Activated T-helper 1 cell treated with anti-CD3 and anti-CD28 coated beads, Interleukin-12 subunit alpha, Interleukin-12 subunit beta, Interleukin-2, Interleukin-4 antibody, amounts not matched to agents 30 ng/mL and 10 ng/mL and 1 ng/mL, durations not matched to agents 14 hours and 24 hours and 36 hours (primary cell): ENCODE measurements at places on chromosomes 3 and 15. TPM values are rescaled to one million over a fixed set of nuclear protein-coding genes. Genes with fewer than 3 reads are reported as not detected.

- DNase-seq: peak; percentile 67
Observed at GRCh38 chr3:194395778-194396538, 3.1 kb downstream of the GP5 start.

DNA sequence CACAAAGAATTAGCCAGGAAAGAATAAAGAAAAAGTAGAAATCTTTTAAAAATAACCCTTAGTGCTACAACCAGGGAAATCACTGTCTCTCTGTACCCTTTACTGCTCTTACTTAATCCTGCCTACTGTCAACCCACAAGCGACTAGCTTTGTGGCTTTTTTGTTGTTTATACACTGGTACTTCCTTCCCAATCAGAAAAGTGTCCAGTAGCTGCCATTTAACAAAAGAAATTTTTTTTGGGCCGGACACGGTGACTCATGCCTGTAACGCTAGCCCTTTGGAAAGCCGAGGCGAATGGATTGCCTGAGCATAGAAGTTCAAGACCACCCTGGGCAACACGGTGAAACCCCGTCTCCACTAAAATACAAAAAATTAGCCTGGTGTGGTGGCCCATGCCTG, 13.8 kb upstream of the FAM219B start:
- no peak for DNase-seq

GRCh38 chr15:55902981-55903380, 90.4 kb downstream of the NEDD4 start:
- no peak for DNase-seq

DNA sequence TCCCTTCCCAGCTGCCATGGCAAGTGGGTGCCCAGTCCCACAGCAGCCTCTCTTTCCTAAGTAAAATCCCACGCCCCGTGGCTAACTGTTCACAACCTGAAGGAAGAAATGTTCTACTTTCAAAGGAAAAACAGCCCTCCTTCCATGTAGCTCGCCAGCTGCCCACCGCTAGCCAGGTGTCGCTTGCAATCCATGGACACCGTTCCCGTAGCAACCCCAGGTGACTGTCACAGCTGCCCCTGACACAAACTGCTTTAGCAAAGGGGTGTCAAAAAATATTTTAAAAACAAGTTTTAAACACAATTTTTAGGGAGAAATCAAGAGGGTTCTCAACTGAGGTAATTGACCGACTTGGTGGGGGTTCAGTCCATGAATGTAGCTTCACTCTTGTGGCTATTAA, 21.0 kb upstream of the CGNL1 start:
- DNase-seq: no peak

The GOLGA6A gene
- total RNA-seq: not detected in 2 replicates

The DUOX2 gene
- total RNA-seq: not detected in 2 replicates
